ENCODE measurements at places on chromosomes 13 and 19.

DNA sequence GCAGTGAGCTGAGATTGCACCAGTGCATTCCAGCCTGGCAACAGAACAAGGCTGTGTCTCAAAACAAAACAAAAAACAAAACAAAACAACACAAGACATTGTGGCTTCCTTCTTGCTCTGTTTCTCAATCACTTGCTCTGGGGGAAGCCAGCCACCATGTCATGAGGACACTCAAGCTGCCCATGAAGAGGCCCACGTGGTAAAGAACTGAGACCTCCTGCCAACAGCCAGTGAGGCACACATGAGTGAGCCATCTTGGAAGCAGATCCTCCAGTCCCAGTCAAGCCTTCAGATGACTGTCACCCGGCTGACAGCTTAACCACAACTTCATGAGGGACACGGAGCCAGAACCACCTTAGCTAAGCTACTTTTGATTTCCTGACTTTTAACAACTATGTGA lies 25.2 kb downstream of the CPT1C start:
- DNase-seq = no peak

- DNase-seq = no peak
Measured at GRCh38 chr13:32733690-32734089, 147.4 kb downstream of the PDS5B start.

DNA sequence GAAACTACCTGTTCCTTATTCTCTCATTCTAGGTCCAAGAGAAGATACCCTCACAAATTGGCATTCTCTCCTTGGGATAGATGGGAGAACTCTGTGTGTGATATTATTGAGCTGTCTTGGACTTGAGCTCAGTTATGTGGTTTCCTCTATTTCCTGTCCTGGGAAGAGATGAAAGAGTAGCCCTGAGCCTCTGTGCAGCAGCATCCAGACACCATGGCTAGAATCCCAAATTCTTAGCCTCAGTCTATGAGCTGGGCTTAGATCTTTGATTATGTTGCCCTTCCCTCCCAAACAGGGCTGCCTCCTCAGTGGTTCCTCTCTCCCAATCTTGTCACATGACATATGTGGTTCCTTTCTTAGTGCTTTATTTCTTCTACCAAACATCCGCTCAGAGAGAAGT lies 290.7 kb downstream of the SPRY2 start:
- no peak for DNase-seq

- no peak for DNase-seq
Measured at GRCh38 chr19:39428283-39429112, 7.3 kb downstream of the RPS16 start.

DNA sequence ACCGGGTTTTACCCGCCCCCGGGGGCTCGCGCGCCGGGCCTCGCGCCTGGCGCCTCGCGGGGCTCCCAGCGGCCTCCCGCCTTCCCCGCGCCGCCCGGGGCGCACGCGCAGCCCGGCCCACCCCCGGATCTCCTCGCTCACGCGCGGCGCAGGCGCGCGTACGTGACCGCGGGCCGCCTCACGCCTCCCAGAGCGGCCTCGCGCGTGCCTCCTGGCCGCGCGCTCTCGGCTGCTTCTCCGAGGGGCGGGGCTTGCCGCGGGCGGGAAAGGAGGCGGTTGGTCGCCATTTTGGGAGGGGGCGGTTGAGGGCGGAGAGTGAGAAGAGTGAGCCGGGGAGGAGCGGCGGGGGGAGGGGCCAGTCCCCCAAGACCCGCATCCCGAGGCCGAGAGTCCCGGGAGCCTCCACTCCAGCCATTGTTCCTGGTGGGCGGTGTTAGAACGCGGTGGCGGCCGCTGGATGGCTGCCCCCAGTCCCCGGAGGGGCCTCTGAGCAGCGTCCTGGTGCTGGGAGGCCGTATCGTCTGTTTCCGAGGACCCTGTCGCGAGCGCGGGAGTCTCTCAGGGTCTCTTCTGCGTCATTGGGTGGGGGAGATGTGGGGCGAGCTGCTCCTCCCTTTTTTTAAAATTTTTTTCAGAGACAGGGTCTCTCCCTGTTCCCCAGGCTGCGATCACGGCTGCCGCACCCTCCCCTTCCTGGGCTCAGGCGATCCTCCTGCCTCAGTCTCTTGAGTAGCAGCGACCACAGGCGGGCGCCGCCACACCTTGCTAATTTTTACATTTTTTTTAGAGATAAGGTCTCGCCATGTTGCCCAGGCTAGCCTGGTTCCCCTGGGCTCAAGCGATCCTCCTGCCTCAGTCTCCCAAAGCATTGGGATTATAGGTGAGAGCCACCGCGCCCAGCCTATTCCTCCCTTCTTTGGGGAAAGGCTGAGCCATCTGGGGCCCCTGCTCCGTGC lies at the start of gene ZNF541:
Gene ZNF541 (minus strand): TSS at position 78 of the 956 bp plus-strand sequence. CDS start 17,292 bp downstream, outside the sequence.
- peak; percentile 80 for DNase-seq

DNA sequence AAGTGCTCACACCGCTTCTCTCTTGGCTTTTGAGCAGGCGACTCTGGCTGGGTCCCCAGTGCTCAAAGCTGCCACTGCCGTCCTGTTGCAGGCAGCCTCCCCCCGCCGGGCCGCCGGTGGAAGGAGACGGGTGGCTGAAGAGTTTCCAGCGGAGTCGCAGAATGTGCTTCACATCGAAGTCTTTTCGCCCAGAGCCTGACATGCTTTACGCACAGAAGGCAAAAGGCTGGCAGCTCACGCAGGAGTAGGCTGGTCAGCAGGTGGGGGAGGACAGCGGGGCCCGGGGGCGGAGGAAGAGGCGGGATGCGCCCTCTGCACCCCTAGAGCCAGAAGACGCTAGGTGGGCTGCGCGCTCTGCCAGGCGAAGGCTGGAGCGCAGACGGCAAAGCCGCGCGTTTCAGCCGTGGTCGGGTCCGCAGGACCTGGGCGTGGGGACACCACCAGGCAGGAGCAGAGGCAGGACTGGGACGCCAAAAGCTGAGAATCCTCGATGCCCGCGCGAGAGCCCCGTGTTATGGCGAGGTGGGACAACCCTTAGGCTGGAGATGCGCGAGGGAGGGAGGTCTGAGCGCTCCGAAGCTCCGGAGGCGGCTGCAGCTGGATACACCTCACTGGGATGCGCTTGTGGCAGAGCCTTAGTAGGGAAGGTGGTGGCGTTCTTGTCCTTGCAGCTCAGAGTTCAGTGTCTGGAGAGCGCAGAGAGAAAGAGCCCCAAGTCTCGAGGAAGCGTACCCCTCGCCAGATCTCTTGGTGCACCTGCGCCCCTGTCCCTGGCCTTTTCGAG lies at the start of gene ATXN8OS:
Gene ATXN8OS (plus strand): TSS at position 329 of the 784 bp plus-strand sequence.
- DNase-seq = no peak

- DNase-seq = no peak
Measured at GRCh38 chr19:29858621-29859020, 46.8 kb downstream of the CCNE1 start.

DNA sequence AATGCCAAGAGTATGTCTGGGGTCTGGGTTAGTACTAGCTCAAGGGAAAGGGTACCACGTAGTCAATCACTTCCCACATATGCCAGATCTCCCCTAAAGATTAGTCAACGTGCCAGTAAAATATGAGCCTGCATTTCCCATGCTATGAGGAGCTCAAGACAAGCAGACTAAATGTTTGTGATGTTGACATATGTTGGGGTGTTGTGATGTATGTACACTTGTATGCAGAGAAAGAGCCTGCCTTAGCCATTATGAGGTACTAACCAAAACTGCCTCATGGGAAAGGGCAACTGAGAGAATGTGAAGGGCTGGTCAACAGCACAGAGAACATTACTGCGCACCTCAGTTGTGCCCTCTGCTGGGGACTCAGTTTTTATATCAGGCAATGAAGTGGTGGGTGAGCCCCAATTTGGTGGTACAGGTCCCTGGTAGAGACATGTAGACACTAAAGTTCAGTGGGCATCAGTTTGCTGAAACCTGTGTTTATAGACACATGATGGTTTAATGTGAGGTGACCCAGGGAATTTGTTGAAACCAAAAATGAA lies 287.0 kb downstream of the DCT start:
- DNase-seq = no peak

- DNase-seq = no peak
Measured at GRCh38 chr19:35260694-35261304, 8.0 kb upstream of the USF2 start.

DNA sequence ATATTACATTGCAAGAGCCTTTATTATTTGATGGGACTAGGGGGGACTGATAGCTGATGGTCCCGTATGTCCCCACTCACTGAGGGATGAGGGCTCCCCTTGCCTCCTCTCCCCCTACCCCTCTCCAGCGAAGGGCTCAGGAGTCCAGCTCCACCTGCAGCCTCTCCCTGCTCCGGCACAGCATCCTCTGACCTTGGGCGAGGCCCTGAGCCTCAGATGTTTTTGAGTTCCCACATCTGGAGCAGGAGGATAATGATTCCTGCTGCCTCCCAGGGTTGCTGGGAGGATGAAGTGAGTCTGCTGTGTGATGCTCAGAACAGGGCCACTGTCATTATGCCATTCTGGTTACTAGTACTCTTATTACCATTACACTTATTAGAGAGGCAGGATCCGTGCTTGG lies 15.0 kb downstream of the PAK4 start:
- DNase-seq = no peak

DNA sequence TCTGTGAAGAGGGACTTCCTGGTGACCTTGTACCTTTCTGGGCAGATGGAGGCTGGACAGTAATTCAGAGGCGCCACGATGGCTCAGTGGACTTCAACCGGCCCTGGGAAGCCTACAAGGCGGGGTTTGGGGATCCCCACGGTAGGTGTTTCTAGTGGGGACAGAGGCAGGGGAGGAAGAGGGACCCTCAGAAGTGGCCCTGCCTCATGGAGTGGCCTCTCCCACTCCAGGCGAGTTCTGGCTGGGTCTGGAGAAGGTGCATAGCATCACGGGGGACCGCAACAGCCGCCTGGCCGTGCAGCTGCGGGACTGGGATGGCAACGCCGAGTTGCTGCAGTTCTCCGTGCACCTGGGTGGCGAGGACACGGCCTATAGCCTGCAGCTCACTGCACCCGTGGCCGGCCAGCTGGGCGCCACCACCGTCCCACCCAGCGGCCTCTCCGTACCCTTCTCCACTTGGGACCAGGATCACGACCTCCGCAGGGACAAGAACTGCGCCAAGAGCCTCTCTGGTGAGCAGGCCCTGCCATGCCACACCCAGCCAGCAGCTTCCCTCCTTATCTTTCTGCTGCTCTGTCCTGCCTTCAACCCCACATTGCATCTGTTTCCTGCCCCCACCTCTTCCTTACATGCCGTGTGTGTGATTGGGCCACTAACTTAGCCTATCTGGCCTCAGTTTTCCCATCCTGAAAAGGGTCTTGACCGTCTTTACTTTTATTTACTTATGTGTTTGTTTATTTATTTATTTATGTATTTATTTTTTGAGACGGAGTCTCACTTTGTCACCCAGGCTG lies 7.3 kb downstream of the ANGPTL4 start:
- DNase-seq = no peak

DNA sequence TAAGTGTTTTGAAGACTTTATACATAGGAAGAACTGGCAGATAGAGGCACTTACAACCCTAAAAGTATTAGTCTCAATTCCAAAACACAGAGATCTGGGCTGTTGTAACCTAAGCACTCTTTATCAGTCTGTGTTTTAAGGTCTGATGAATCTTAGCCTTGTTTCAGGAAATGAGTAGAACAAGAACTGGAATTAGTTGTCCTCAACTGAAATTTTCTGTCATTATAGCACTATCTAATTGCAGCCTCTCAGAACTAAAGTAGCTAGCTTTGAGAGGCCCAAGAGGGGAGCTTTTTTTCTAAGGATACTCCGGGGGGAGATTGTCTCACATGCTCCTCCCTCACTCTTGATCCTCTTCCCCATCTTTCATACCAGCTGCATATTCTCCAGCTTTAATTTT lies 13.1 kb downstream of the HNRNPM start:
- no peak for DNase-seq

GRCh38 chr13:73210218-73210883 lies 151.5 kb downstream of the KLF5 start:
- no peak for DNase-seq

DNA sequence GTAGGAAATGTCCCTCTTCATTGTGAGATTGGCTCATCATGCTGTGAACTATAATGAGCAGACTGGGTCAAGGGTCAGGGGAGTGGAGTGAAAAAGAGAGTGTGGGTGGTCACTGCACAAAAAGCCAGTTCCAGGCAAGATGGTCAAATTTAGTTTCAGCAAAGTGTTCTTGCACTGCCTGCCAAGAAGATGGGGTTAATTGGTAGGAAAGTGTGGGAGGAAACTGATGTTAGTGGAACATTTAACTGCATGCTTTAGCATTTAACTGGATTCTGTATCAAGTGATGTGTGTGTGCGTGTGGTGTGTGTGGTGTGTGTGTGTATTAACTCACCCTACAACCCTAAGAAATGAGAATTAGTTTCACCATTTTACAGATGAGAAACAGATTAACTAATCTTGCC lies 131.6 kb downstream of the COG6 start:
- no peak for DNase-seq

DNA sequence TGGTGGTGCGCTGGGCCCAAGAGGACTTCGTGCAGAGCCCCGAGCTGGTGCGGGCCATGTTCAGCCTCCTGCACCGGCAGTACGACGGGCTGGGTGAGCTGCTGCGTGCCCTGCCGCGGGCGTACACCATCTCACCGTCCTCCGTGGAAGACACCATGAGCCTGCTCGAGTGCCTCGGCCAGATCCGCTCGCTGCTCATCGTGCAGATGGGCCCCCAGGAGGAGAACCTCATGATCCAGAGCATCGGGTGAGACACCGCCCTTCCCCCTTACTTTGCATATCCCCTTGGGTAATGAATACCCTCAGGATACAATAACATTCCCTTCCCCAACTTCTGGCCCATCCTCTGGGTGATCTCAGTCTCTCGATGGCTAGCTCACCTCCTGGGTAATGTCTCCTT lies 60.9 kb downstream of the RYR1 start:
- no peak for DNase-seq

DNA sequence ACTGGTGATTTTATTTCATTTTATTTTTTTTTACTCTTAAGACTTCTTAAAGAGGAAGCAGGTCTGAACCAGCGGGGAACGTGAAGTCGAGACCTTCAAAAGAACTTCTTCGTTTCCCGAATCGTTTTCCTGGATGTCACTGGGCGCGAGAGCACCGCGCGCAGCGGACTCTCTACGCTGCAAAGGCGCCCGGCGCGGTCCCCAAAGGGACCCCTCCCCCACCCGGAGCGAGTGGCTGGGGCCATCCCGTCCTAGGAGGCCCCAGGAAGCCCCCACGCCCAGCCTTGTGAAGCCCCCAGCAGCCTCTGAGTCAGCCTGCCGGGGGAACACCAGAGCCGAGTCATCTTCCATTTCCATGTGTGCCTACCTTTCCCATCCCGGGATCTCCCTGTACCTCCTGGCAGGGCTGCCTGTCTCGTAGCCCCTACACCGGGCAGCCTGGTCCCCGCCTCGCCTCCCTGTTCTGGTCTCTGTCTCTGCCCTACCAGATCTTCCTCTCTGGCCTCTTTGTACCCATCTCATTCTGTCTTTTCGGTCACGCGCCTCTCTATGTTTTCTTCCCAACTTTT lies 608 bp downstream of the CD70 start:
- no peak for DNase-seq

GRCh38 chr13:99384468-99384867 lies 77.3 kb upstream of the GPR183 start:
- no peak for DNase-seq

GRCh38 chr19:17865364-17866311 lies 5.9 kb downstream of the RPL18A start:
- no peak for DNase-seq

DNA sequence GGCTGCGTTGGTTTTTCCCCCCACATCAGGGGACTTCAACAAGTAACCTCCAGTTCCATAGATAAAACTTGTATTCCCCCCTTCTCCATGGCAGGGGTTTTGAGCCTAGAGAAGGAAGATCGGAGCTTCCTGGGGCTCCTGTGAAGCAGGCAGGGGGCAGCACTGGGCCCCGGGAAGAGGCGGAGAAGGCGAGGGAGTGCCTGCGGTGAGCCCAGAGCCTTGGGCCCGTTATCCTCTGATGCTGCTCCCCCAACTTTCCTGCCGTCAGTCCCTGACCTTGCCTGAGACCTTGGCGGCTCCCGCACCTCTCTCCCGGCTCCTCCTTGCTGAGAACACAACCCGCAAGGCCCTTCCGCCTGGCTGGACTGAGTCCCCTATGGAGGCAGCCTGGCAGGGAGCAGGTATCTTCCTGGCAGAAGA lies 2.5 kb downstream of the LIPE start:
- DNase-seq = no peak

All from stimulated activated CD4-positive, alpha-beta T cell treated with anti-CD3 and anti-CD28 coated beads, Interleukin-15, amount 100 ng/mL, for 1 hour (primary cell).